Fibroblast of lung (primary cell): ENCODE measurements at places on chromosomes 6 and 20. TPM values are rescaled to one million over a fixed set of nuclear protein-coding genes. Genes with fewer than 3 reads are reported as not detected.

DNA sequence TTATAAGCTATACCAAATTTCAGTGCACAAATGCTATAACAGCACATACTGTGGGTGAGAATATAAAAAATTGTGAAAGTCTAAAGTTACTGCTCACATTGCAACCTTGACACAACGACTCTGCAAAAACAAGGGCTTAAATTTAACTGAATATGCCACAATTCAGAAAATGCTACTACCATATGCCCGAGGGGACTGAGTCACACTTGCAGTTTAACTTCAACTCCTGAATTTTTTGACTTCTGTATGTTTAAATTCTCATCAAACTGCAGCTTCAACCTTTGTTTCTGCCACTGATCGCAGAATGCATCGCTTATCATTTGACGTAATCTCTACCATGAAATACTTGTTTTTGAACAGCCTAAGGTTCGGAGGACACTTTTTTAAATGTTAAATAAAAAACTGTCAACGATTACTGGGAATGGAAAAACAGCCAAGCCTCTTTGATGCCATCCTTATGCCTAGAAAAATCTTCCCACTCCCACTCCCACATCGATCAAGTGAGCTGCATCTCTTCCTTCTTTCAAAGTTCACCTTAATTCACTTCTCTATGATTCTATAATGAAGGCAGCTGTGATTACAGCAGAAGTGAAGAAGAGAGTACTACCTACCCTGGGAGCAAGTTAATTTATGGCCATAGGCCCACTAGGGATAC lies 136.5 kb downstream of the ATXN1 start:
- DNase-seq = no peak

GRCh38 chr20:53202777-53203176 lies 230.6 kb downstream of the TSHZ2 start:
- DNase-seq = no peak

DNA sequence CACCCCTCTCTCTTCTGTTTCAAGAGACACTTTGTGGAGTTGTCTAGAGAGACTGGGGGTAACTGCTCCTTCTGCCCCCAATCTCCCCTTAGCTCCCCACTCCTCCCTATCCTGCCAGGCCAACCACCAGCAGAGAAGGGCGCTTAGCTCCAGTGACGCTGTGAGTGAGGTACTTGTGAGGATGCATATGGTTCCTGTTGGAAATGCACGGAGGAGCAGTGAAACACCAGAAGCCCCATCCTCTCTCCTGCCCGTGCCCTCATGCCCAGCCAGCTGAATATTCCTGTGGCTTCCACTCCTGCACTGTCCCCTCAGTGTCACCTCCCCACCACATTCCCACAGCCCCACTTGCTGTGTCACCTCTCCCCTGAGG lies 11.9 kb downstream of the NT5E start:
- no peak for DNase-seq

DNA sequence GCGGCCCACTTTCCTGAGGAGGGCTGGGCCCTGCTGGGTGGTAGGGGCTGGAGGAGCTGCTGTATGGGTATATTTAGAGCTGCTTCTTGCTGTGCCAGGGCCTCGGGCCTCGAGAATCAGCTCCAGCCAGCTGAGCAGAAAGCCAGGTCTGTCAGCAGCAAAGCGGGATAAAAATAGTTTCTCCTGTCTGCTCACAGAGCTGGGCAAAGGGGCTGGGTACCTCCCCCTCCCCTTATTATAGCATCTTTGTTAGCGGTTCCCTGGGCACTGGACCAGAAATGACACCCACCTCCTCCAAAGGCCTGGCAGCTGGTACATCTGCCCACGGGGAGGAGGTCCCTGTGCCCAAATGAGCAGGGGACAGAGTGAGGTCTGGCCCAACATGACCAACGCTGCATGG lies 6.0 kb downstream of the SCRT2 start:
- DNase-seq = no peak

GRCh38 chr6:54910921-54911320 lies 64.3 kb downstream of the FAM83B start:
- DNase-seq = no peak

Gene OR2J3
- total RNA-seq = not detected in 2 replicates

DNA sequence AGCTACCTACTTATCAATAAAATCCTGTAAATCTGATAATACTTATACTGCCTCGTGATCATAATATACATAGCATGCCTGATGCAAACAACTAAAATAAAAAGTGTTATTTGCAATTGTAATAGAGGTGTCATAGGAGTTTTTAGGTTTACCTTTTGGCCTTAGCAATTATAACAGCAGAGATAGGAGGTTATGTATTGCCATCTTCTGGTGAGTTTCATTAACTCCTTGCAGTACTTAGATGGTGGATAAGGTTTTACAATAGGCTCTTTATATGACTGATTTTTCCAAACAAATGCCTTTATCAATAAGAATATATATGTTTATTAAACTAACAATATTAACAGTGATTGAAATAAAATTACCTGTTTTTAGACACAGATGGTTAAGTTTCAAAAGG lies 27.8 kb upstream of the MYCT1 start:
- peak; percentile 55 for DNase-seq

- DNase-seq = no peak
Observed at GRCh38 chr6:143014764-143015163, 45.9 kb upstream of the AIG1 start.

- DNase-seq = no peak
Observed at GRCh38 chr6:166906376-166907044, 49.8 kb downstream of the RNASET2 start.

Gene BACH2
- total RNA-seq = 1.5 and 2.6 TPM in 2 replicates

GRCh38 chr20:43323592-43323991 lies 133.9 kb upstream of the PTPRT start:
- DNase-seq = no peak

Gene SEL1L2
- not detected in 2 replicates for total RNA-seq

- DNase-seq = no peak
Observed at GRCh38 chr20:63517376-63518309, 2.9 kb upstream of the PPDPF start.

GRCh38 chr6:157520596-157521361 lies 139.8 kb downstream of the ZDHHC14 start:
- no peak for DNase-seq

- DNase-seq = no peak
Observed at GRCh38 chr6:121868206-121868605, 432.8 kb downstream of the GJA1 start.
